Progenitor cell of endocrine pancreas (in vitro differentiated cells): ENCODE measurements at places on chromosomes 6 and 20. TPM values are rescaled to one million over a fixed set of nuclear protein-coding genes. Genes with fewer than 3 reads are reported as not detected.

PRDM13 gene
- not detected in 2 replicates for total RNA-seq

FAM210B gene
- 60.3 and 67.2 TPM in 2 replicates for total RNA-seq

ARHGAP40 gene
- total RNA-seq, result 0.13 TPM in 1 of 2 replicates, not detected in the other

MAFB gene
- total RNA-seq, result 5.9 and 6.1 TPM in 2 replicates

PRL gene
- total RNA-seq, result not detected in 2 replicates

MBOAT1 gene
- 3.0 and 4.5 TPM in 2 replicates for total RNA-seq

DZANK1 gene
- 12.5 and 14.0 TPM in 2 replicates for total RNA-seq

DNA sequence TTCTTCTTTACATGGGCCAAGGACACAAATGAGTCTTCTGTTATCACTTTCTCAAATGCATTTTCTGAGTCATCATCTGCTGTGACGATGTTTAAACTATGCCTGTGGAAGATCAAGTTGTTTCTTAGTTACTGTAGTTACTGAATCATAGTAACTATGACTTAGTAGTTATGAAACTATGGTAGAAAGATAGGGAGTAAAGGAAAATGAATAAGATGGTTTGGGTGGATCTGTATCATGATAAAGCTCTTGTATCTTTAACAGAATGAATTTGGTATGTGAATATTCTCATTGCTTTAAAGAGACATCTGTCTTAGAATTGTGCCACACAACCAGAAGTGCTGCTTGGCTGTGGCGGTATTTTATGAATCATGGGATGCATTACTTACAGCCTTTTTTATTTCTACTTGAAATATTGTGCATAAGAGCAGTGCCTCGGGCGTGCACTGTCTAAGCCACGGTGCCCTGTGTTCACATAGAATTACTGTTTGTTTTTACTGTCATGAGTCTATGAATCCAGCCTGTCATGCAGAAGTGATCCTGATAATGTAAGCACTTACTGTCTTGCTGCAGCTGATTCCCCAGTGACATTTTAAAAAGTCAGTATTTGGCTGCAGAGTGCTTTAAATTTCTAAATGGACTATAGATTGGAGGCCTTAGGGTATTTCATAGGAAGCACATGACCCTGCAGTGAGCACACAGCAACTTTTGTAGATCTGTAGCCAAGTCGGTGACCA, 215.2 kb downstream of the TMEM242 start:
- no peak for DNase-seq

- no peak for DNase-seq
Observed at GRCh38 chr6:158488065-158488464, 71.8 kb upstream of the TMEM181 start.

GRCh38 chr6:64012351-64013001, 376.9 kb downstream of the PHF3 start:
- DNase-seq, result no peak

GRCh38 chr20:31894980-31895675, 24.7 kb downstream of the TTLL9 start:
- DNase-seq, result no peak

GRCh38 chr6:1590580-1590979, 19.1 kb upstream of the FOXC1 start:
- no peak for DNase-seq

GRCh38 chr6:162922563-162923166, 194.9 kb downstream of the PACRG start:
- no peak for DNase-seq

- no peak for DNase-seq
Observed at GRCh38 chr6:115675443-115675842, 385.2 kb downstream of the FRK start.

DNA sequence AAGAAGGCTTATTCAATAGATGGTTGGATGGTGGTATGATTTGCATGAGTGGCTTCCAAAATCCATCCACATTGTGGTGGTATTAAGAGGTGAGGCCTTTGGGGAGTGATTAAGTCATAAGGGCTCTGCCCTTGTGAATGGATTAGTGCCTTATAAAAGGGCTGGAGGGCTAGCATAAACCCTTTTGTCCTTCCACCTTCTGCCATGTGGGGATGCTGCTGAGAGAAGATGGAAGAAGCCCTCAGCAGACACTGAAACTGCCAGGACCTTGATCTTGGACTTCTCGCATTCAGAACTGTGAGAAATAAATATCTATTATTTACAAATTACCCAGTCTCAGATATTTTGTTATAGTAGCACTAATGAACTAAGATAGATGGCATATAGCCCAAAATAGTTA, 27.8 kb upstream of the SRPK1 start:
- no peak for DNase-seq

DNA sequence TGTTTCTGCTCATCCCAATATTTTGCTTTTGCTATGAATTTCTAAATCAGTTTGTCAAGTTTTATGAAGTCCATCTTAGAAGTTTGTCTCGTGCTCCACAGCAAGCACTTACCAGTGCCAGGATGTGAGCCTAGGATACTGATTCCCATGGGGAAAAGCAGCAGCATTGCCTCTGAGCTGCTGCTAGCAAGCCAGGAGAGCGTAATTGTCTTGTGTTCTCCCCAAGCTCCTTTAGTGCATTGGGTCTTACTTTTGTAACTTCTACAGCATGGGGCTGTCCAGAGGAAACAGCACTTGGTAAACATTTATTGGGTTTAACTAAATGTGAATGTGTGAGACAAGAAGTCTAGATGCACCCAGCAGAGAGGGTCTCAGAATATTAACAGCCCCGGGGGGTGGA, 76.1 kb downstream of the RNF182 start:
- no peak for DNase-seq

DNA sequence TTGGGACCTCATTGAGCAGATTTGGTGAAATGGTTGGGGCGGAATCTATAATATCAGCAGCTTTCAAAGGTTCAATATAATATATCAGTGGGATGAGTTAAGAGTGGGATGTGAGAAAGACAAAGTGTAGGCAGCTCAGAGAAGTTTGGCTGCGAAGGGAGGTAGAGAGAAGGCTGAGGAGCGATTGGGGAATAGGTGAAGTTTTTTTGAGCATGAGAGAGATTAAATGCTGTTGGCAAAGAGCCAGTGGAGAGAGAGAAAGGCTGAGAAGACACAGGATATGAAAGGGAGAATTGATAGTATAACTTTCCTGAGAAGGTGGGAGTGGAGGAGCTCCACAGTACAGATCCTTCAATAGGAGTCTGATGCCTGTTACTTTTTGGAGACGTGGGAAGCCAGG, 12.1 kb upstream of the SERINC3 start:
- no peak for DNase-seq

- no peak for DNase-seq
Observed at GRCh38 chr20:55530763-55531162, 474.6 kb downstream of the CBLN4 start.

GRCh38 chr6:36150283-36150682, 20.0 kb downstream of the MAPK13 start:
- DNase-seq, result no peak

DNA sequence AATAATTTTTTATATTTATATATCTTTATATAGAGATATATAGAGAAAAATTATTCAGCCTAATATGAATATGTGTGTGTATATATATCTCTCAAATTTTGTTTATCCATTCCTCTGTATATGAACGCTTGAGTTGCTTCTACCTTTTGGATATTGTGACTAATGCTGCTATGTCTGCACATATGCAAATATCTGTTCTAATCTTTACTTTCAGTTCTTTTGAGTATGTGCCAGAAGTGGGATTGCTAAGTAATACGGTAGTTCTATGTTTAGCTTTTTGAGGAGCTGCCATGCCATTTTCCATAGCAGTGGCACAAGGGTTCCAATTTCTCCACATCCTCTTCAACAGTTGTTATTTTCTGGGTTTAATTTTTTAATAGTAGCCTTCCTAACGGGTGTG, 72.8 kb upstream of the CEP85L start:
- DNase-seq, result no peak

- DNase-seq, result no peak
Observed at GRCh38 chr6:80197474-80197873, 91.0 kb downstream of the BCKDHB start.

DNA sequence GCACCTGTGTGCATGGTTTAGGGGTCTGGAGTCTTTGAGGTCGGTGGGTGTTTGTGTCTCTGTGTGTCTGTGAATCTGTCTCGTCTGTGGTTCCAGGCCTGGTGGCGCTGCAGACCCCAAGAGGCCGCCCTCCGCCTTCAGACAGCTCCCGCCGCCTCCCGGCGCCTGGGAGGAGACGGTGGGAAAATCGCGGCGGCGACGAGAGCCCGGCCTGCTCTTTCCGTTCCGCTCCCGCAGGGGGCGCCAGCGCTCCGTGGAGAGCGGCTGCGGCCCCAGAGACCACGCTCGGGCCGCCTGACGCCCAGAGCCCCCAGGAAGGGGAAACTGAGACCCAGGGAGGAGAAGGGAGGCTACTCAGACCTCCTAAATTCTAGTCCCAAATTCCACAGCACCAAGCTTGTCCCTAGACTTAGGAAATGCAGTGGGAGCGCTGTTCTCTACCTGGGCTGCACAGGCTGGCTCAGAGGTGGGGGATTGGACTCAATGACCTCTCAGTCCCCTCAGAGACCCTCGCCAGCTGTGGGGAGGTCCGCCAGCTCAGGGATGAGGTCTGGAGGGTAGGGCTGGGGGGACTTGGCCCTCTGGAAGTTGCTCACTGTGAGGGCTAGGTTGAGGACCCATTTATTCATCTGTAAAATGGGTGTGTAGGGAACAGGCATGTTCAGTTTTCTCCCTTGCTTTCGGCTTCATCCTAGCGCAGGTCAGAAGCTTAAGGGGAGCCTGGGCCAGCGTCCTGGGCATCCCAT, 36.9 kb upstream of the BLCAP start:
- peak; percentile 67 for DNase-seq

DNA sequence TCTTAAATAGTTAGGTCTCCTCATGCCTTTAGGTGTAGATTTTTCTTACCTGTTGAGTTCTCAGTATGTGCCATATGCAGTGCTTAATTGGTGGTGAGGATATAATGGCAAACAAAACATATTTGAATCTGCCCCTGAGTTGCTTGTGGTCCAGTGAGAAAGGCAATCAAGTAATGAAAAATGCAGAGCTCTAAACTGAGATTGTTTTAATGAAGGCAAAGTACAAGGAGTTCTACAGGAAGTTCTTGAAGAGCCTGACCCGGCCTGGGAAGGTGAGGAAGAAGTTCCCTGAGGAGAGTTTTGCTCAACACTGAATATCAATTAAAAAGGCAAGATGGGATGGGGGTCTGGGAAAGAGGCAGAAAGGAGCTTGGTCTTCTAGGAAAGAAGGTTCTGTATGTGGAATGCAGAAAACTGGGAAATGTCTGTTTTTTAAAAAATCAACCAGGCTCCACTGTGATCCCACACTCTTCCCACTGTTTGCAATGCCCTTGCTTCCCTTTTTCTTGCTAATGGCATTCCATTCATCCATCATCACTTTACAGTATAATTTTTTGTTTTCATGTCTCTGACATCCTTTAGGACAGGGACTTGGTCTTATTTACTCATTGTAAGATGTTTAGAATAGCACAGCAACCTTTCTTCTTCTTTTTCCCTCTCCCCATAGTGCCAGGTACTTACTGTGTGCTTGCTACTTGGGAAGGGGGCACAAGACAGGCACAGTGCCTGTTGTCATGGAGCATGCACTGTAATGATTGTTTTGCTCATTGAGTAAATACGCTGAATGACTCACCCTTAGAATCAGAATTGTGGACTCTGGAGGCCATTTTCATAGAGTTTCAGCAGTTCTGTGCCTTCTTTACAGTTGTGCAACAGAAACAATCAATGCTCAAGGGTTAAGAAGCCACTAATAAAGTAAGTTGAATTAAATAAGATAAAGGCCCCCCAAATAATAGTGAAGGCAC, 64.3 kb downstream of the ANKS1A start:
- DNase-seq, result no peak
